ENCODE measurements at places on chromosomes 11 and 22.

DNA sequence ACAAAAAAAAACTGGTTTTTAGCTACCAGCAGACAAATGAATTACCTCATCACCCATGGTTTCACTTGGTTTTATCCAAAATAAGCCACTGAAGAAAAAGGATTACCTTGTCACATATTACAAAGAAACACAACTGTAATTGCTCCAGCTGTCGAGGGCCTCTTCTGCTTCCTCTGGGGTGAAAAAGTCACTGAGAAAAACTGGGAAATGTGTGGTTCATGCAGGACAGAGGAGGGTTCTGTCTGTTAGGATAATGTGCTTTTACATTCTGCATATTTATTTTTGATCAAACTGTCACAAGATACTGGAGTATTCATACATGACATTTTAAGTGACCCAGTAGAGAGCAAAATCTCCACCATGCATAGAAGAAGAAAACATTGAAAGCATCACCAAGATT lies 211.7 kb downstream of the NAV2 start:
- DNase-seq, result no peak

DNA sequence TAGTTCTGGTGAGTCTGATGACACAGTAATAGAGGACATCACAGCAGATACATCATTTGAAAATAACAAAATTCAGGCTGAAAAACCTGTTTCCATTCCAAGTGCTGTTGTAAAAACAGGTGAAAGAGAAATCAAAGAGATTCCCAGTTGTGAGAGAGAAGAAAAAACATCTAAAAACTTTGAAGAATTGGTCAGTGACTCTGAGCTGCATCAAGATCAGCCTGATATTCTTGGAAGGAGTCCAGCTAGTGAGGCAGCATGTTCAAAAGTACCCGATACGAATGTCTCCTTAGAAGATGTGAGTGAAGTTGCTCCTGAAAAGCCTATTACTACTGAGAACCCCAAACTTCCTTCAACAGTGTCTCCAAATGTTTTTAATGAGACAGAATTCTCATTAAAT lies 38.7 kb downstream of the RTN3 start:
- DNase-seq, result no peak

DNA sequence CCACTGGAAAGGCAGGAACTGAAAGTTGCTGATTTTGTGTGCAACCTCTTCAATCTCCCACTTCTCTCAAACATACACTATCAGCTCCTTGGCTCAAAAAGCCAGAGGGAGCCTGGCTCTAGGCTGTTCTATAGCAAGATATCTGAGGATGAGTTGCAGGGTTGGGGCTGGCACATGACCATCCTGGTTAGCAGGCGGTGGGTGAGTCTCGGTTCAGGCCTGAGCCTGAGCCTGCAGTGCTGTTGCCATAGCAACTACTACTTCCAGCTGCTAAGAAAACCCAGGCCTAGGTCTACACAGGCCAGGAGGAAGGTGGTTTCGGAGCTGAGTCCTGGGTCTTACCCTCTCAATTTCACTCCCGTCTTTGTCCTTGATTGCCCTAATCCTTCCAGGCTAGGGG lies 39.0 kb downstream of the CWC15 start:
- no peak for DNase-seq

DNA sequence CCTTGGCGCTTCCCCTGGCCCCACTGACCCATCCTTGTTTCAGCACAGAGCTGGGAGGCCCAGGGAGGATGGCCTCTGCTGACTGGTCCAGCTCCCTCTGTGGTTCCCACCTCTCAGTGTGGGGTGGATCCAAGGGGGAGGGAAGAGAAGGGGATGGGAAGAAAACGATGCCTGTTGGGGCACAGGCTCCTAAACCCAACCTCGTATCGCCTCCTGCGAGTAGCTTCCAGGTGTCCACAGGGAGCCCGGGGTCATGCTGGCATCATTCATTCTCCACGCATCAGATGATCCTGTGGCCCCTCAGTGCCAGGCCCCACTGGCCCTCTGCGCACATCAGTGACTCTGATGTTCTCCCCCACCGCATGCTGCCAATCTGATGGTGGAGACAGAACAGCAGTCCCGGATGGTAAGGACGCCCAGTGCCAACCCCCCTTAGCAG lies 5.1 kb downstream of the MYEOV start:
- DNase-seq, result no peak

DNA sequence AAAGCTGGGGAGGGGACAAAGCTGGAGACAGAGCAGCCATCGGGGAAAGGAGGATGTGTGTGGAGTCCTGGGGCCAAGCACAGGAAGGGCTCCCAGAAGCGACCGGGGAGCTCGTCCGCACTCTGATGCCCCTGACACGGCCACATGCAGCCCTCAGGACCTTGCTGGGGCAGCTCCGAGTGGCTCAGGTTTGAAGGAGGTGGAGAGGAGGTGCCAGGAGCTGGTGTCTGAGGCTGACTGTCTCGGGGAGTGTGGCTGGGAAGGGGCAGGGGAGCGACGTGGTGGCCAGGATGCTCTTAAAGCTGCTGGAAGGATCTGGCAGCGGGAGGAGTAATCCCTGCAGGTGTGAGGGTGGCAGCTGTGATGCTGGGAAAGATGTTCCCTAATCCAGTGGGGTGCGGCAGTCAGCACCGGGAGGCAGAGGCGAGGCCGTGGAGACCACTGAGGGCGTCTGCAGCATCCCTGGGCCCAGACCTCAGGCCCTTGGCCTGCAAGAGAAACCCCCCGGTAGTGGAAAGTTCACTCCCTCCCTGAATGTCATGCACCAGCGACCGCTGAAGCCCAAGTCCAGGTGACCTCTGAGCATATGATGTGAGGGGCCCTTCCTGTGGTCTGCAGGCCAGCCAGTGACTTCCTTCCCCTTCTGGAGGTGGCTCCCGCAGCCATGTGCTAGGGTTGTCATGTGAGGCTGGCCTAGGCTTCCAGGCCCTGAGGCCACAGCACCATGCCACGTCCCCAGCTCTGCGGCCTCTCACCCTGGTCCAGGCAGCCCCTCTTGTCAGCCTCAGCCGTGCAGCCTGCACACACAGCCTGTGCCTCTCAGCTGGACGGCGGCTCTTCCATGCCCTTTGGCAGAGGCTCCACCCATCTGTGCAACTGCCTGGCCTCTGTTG lies 17.2 kb upstream of the CTSD start:
- no peak for DNase-seq

DNA sequence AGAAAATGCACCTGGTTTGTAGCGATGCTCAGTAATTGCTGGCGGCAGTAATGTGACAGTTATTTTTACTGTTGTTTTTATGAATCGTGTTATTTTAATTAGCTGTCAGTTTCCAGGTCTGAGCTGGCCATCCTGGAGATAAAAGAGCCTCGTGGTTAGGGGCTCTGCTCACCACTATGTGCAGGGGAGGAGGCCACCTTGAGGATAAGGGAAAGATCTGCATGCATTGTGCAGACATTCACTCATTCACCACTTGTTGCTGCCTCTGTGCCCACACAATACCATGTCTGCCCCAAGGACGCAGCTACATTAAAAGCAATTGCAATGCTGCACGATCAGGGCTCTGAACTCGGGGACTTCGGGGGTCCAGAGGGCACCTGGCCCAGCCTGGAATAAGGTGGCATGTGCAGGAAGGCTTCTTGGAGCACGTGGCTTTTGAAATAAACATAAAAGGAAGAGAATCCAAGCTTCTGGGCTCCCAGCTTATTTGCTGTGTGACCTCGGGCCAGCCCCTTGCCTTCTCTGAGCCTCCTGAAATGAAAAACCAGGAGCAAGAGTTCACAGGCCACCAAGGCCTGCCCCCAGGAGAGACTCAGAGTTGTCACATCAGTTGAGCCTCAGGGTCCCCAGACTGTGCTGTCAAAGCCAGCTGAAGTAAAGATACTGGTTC lies 44.7 kb upstream of the SHISAL1 start:
- DNase-seq, result no peak

DNA sequence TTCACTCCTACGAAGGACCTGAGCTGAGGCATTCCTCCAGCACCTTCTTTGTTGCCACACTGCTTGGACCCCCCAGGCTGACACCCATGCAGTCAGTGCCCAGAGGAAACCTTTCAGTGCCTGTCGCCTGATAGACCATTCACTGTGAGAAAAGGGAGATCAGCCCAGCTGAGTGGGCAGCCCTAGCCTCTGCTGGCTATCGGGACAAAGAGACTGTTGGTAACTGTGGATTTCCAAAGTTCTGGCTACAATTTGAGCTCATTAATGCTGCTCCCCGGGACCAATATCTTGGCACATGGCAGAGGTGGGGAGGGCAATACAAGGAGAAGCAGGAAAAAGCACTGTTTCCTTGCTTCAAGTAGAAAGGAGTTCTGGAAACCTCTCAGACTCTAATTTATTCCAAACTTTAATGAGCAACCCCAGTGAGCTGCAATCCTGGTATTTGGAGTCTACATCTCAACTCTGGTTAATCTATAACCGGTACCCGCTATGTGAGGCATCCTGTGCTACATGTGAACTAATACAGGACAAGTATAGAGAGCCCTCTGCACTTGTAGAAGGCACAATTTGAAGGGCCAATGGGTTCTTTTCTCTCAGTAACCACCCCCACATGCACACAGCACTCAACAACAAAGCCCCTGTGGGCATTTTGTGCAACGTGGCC lies 200.7 kb upstream of the NCAM1 start:
- DNase-seq, result no peak

GRCh38 chr22:35085621-35086020 lies 19.7 kb downstream of the ISX start:
- DNase-seq, result no peak

DNA sequence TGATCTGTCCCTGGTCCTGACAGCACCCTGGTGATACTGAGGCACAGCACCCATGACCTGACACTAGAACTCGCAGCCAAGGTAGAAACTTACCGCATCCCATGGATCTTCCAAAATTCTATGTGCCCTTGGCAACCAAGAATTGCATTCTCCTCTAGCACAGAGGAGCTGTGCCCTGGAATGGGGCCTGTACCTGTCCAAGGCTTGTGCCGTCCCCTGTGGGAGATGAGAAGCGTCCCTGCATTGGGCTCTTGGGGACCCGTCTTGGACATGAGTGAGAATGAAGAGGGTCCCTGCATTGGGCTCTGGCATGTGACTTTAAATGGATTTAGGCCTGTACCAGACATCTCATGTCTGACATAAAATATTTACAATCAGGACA lies 67.1 kb downstream of the GGTLC2 start:
- DNase-seq, result no peak

- no peak for DNase-seq
Observed at GRCh38 chr22:39244496-39245129, at the start of gene PDGFB. Gene PDGFB (minus strand): TSS chr22:39244982. CDS start chr22:39243963, 1,019 bp downstream.

- DNase-seq, result no peak
Observed at GRCh38 chr22:22789233-22789921, 98.2 kb upstream of the IGLL5 start.

DNA sequence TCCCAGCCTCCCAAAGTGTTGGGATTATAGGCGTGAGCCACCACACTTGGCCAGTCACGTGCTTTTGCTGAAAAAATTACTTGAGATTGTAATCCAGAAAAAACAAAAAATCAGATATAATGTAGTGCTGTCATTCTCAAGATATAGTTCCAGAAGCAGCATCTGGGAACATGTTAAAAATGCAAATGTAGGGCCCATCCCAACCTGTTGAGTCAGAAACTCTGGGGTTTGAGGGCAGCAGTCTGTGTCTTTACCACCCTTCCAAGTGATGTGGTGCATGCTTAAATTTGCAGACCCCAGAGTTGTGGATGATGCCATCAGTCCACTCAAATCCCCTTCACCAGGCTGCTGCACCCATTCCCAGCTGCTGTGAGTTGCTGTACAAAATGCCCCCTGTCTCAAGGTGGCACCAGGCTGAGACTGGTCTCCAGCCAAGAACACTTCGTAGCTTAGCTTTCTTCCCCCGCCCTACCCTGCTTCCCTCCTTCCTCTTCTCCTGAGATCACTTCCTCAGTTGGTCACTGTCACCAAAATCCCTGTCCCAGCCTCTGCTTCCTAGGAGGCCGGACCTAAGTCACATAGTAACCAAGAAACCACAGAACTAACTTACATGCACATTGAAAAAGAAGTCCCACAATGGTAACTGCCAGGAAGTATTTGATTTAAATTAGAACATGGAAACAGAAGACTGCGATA lies 18.2 kb upstream of the ARRB1 start:
- no peak for DNase-seq

GRCh38 chr11:62502030-62502730 lies 44.4 kb downstream of the AHNAK start:
- DNase-seq, result no peak

DNA sequence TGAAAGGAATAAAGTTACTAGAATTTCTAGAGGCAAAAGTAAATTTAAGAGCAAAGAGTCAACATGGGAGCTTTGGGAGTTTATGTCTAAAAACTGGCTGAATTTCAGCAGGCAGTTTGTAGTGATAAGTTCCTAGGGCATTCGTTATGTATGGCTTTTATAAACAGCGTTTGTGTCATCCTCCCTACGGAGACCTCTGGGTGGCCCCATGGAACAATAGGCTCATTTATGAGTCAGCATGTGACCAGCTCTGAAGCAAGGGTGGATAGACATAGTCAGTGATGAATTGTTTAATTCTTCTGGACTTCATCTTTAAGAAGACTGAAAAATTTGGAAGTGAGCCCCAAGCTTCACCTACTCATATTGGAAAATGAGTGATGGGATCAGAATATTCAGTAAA lies 37.1 kb downstream of the SVIP start:
- peak; percentile 23 for DNase-seq

DNA sequence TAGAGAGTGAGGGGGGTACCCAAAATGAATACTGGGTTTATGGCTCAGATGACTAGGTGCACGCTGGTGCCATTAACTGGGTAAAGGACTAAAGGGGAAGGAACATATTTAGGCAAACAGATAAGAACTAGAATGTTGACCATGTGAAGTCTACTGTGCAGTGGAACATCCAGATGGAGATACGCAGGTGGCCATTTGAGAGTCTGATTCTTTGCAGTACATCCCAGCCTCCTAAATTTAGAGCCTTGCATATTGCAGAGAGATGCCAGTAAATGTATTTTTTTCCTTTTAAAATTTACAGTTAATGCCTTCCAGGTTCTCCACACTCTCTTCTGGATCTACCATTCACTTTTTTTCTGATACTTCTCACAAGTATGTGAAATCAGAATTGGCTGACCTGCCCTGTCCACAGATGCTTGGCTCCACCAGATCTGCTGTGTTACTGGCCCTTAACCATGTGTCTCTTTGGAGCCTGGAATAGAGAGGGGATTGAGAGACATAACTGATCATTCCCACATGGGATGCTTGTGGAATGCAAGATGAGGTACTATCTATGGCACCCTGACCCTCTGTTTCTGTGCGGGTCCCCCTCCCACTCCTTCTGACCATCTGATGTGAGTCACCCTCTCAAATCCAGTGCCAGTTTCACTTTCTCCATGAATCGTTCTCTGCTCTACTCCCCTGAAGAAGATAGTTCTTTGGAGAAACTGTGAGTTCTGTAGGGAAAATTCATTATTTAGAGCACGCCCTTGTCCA lies 77.0 kb upstream of the NCAM1 start:
- no peak for DNase-seq
